ENCODE measurements at places on chromosomes 1 and 21.

GRCh38 chr1:198117267-198117666, 39.5 kb upstream of the NEK7 start:
- DNase-seq = no peak

DNA sequence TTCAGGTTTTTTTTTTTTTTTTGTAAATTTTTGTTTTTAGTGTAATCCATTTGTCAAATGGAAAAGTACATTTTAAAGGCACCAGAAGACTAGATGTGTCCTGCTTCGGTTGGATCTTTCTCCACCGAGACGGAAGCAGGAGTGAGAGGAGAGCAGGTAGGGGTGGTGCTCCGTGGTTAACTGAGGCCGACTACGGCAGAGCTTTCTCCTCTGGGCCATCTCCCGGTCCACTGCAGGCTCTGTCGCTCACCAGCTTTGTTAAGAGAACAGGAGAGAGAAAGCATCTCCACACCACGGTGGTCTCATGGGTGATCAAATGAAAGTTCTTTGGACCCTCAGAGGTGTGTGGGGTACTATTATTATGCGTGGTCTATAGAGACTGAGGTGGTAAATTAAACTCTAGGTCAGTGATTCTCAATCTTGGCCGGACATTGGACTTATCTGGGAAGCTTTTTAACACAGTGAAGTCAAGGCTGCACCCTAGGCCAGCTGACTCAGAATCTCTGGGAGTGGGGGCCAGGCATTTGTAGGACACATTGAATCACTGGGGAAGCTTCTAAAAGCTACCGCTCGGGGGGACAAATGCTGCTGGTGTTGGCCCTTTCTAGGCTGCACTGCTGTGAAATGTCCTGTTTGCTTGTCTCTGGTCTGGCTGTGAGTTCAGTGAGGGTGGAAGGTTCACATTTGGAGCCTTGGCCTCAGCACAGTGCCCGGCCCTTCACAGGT, 25.0 kb downstream of the ABCA4 start:
- no peak for DNase-seq

DNA sequence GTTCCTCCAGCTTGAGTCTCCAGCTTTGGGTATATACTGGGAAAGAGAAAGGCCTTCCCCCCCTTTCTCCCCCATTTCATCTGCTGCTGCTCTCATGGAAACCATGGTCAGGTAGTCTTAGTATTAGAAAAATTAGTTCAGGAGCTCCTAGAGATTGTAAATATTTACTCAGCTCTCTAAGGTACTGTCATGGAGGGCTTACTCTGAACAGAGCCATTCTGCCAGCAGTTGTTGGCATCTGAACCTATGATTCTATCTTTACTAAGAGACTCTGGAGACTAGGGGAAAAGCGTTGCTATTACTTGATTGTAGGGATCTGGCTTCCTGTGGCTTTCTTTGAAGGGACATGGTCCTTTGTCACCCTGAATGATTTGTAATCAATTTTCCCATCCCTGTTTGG, 6.1 kb downstream of the INTS3 start:
- no peak for DNase-seq

DNA sequence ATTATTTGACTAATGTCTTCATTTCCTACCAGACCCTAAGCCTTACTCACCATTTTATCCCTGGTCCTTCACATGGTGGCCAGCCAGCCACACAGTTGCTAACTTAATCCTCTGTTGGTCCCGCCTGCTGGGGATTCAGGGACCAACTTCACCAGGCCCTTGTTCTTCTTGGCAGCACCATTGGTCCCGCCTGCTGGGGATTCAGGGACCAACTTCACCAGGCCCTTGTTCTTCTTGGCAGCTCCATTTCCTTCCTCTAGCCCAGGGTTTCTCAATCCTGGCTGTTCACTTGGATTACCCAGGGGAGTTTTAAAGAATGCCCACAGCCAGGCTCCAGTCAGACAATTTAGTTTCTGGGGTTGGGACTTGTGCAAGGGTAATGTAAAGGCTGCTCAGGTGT, 233.1 kb upstream of the CSF3R start:
- no peak for DNase-seq

GRCh38 chr1:39088658-39089057, 62.5 kb downstream of the NDUFS5 start:
- no peak for DNase-seq

DNA sequence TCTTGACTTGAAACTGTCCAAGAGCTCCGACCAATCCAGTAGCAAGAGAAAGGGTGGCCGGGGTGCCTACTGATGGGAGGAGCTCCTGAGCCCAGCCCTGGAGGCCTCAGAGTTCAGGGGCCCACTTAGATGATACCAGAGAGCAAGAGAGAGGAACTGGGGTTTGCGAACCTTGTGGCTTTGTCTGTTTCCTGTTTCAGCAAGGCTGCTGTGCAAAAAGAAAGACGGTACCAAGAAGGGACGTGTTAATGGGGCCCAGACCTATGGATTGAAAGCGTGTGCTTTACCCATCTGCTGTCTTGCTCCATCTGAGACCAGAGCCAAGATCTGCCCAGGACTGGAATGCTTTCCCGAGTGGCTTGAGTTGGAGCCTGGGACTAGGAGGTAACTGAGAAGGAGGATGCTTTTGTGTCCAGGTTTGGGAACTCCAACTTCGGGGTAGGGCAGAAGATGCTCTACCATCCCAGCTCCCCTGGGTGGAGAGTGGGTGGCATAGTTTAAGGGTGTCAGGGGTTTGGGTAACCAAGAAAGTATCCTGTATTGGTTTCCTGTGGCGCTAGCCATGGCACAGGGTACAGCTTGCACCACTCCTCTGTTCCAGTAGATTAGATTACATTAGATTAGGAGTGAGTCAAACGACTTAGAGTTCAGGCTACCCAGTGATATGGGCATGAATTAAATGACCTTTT, at the start of gene TRAF3IP3:
Gene TRAF3IP3 (plus strand): TSS at position 128 of the 689 bp plus-strand sequence. CDS start 3,987 bp downstream, outside the sequence.
- no peak for DNase-seq

- DNase-seq = no peak
These were observed 9.6 kb downstream of the ARHGEF16 start for GRCh38 chr1:3463891-3464648.

DNA sequence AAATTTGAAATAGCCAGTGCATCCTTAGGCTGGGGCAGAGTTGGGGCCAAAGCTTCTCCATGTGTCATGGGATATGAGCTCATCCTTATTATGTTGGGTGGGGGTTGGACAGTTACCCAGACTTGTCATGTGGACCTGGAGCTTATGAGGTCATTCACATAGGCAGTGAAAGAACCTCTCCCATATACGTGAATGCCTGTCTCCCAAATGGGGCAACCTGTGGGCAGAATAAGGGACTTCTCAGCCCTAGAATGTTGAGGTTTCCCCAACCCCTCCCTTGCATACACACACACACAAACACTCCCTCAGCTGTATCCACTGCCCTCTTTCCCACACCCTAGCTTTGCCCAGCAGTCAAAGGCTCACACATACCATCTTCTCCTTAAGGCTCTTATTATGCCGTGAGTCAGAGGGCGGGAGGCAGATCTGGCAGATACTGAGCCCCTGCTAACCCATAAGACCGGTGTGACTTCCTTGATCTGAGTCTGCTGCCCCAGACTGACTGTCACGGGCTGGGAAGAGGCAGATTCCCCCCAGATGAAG, 2.3 kb upstream of the IVL start:
- peak; percentile 58 for DNase-seq

GRCh38 chr1:118618618-118619340, 369.4 kb downstream of the TBX15 start:
- no peak for DNase-seq

DNA sequence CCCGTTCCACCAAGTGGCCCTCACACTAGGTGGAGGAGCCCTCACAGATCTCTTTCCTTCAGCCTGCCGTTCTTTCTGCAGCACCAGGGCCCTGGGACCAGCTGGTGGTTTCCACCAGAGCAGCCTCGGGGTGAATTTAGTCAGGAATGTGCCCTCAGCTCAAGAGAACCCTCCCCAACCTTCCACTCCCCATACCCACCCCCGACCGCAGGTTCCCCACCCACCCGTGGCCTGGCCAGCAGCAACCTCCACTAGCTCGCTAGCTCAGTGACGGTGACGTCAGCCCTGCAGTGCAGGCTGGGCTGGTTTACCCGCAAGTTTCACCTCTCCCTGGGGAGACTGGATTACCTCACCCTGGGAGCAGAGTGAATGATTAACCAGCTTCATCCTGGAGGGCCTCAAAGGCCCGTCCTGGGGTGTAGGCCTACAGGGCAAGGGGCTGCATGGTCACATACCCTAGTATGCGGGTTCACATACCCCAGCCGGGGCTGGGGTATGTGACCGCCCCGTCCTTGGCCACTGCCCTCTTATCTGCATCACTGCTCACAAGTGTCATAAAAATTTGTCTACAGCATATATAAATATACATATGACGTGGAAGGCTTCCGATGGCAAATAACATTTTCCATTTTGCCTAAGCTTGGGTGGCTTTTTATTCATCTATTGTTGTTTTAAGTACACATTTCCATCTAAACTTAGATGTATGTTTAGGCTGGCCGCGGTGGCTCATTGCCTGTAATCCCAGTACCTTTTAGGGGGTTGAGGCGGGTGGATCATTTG, 24.5 kb downstream of the ELF3 start:
- peak; percentile 77 for DNase-seq

DNA sequence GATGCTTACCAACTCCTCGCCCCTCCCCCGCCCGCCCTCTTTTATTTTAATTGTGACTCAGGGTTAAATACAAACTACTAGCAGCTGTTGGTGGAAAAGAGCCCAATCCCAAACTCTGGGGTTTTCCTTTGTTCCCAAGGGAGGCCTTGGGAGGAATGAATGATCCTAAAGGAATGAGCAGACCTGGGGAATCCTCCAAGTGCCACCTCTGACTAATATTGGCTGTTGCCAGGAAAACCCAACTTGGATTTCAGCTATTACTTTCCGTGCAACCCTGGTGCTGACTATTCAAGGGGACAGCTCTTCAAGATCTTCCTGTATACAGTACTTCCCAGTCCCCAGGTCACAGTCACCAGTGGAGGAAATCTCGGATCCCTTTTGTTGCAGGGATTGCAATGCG, 1.3 kb upstream of the S100A10 start:
- DNase-seq = peak; percentile 74

GRCh38 chr1:156492591-156493080, 7.9 kb downstream of the MEF2D start:
- DNase-seq = no peak

DNA sequence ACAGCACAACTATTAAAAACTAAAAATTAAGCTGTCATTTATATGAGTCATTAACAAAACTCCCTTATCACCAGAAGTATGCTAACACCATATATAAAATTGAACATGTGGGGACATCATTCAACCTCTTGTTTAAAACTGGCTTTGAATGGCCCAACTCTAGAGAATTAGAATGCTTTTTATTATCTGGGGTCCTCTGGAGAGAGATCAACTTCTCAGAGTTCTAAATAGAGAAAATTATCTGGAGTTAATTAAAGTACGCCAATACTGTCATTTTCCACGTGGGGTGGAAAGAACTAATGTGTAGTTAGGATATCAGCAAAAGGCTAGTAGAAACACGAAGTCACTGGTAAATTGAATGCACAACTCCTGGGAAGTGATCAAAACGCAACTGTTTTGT, 21.2 kb upstream of the CAPN2 start:
- no peak for DNase-seq

DNA sequence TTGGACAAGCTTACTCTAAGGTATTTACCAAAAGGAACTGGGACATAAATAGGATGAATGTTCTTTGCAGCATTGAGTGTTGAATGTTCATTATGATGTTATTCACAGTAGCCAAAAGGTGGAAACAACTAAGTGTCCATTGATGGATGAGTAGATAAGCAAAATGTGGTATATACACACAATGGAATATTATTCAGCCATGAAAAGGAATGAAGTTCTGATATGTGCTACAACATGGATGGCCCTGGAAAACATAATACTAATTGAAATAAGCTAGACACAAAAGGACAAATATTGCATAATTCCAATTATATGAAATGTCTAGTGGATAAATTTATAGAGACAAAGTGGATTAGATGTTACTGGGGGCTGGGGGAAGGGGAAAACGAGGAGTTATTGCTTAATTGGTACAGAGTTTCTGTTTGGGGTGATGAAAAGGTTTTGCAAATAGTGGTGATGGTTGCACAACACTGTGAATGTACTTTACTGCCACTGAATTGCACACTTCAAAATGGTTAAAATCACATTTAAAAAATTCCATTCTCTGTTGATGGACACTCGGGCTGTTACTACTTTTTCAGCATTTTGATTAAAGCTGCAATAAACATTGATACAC, 2.9 kb downstream of the MTARC1 start:
- no peak for DNase-seq

DNA sequence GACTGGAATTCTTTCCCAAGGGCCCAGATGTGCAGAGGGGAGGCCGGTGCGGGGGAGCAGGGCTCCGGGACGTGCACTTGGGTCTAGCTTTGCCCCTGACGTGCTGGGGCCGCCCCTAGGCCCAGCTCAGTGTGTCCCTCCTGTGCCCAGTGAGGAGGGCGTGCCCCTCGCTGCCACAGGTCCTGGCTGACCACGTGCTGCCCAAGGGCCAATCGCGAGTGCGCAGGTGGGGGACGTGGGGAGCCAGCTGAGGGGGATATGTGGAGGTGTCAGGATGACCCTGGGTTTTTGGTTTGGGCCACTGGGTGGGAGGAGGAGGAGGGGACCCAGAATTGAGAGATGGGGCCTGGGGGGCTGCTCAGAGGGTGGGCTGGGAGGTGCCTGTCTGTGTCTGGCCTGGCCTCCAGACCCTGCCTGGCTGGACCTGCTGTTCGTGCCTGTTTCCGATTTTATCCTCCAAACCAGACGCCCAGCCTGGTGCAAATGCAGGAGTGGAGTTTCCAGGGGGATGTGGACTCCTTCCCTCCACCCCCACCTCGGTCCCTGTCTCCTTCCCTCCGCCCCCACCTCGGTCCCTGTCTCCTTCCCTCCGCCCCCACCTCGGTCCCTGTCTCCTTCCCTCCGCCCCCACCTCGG, 6.1 kb upstream of the RNF223 start:
- no peak for DNase-seq

- DNase-seq = no peak
These were observed 1421.7 kb downstream of the KCNT2 start for GRCh38 chr1:195186544-195186943.

DNA sequence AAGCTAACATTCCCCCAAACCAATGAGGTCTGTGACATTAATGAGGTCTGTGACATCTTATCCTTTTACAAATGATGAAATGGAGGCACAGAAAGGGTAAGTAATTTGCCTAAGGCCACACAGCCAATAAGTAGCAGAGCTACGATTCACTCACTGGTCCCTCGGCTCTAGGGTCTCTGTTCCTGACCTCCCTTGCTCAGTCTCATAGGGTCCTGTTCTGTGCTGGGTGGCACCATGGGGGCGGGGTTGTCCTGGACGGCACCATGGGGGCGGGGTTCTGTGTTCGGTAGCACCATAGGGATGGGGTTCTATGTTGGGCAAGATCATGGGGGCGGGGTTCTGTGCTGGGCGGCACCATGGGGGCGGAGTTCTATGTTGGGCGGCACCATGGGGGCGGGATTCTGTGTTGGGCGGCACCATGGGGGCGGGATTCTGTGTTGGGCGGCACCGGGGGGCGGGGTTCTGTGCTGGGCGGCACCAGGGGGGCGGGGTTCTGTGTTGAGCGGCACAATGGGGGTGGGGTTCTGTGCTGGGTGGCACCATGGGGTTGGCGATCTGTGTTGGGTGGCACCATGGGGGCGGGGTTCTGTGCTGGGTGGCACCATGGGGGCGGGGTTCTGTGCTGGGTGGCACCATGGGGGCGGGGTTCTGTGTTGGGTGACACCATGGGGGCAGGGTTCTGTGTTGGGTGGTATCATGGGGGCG, 55.6 kb downstream of the CLSTN1 start:
- no peak for DNase-seq

- DNase-seq = no peak
These were observed 40.6 kb downstream of the DRAM2 start for GRCh38 chr1:111099289-111099688.
